ENCODE measurements at places on chromosomes 16 and 17. TPM values are rescaled to one million over a fixed set of nuclear protein-coding genes. Genes with fewer than 3 reads are reported as not detected.

The AGRP gene
- total RNA-seq, result not detected

The FBXL16 gene
- total RNA-seq, result 2.7 TPM

The KRT39 gene
- total RNA-seq, result not detected

The TSPOAP1 gene
- total RNA-seq, result 0.21 TPM

The MGAT5B gene
- total RNA-seq, result 1.1 TPM

The TMEM132E gene
- not detected for total RNA-seq

The NOS2 gene
- total RNA-seq, result 0.67 TPM

The KRT24 gene
- not detected for total RNA-seq

The KRT31 gene
- total RNA-seq, result not detected

The MT3 gene
- not detected for total RNA-seq

The PLD6 gene
- 13.4 TPM for total RNA-seq

The ADORA2B gene
- 3.9 TPM for total RNA-seq

The SSTR5 gene
- total RNA-seq, result not detected

The ANKRD40CL gene
- total RNA-seq, result not detected

The NTN1 gene
- total RNA-seq, result 4.3 TPM

The CACNA1G gene
- total RNA-seq, result 7.1 TPM

The TEKT1 gene
- total RNA-seq, result not detected
